ENCODE measurements at places on chromosomes 7 and 10. TPM values are rescaled to one million over a fixed set of nuclear protein-coding genes. Genes with fewer than 3 reads are reported as not detected.

The ESYT2 gene
- 93.3 TPM for polyA plus RNA-seq

The GNAT3 gene
- polyA plus RNA-seq = not detected

The GPR15LG gene
- polyA plus RNA-seq = not detected

The NODAL gene
- not detected for polyA plus RNA-seq

The ADAM12 gene
- not detected for polyA plus RNA-seq

The CCDC71L gene
- 5.0 TPM for polyA plus RNA-seq

The SMURF1 gene
- polyA plus RNA-seq = 3.2 TPM

The CCDC7 gene
- 26.0 TPM for polyA plus RNA-seq

The FAM25C gene
- not detected for polyA plus RNA-seq

The SORCS3 gene
- polyA plus RNA-seq = not detected

The DENND2A gene
- polyA plus RNA-seq = not detected

The GPC2 gene
- polyA plus RNA-seq = 0.09 TPM

The OR2A42 gene
- polyA plus RNA-seq = 0.09 TPM

The OR2A12 gene
- not detected for polyA plus RNA-seq

The DGKI gene
- not detected for polyA plus RNA-seq

The PTPRN2 gene
- 1.5 TPM for polyA plus RNA-seq

The FOXL3 gene
- not detected for polyA plus RNA-seq

The SRPK2 gene
- polyA plus RNA-seq = 41.4 TPM

The LRRD1 gene
- not detected for polyA plus RNA-seq

The IL15RA gene
- 3.6 TPM for polyA plus RNA-seq

The MNX1 gene
- polyA plus RNA-seq = not detected

The SPDYE2B gene
- polyA plus RNA-seq = 0.22 TPM

The PLXDC2 gene
- 0.07 TPM for polyA plus RNA-seq

The ADD3 gene
- 356 TPM for polyA plus RNA-seq

The NPC1L1 gene
- polyA plus RNA-seq = not detected

The PPP1R3C gene
- polyA plus RNA-seq = not detected

The ODAD2 gene
- not detected for polyA plus RNA-seq

The C10orf53 gene
- polyA plus RNA-seq = not detected

The SEMA3E gene
- polyA plus RNA-seq = not detected

The VWA2 gene
- polyA plus RNA-seq = not detected

Measured in naive thymus-derived CD8-positive, alpha-beta T cell (primary cell).